ENCODE measurements at places on chromosomes 13 and 19. TPM values are rescaled to one million over a fixed set of nuclear protein-coding genes. Genes with fewer than 3 reads are reported as not detected.
A peak's percentile ranks its signal among the peaks of the same experiment; 100 is the strongest.

Gene SPACA7
- total RNA-seq = not detected

Gene KLK4
- total RNA-seq = not detected

Gene EPS8L1
- 180 TPM for total RNA-seq

Gene KIR2DL3
- not detected for total RNA-seq

Gene FAM216B
- total RNA-seq = not detected

Gene SRRM5
- total RNA-seq = 0.98 TPM

Gene IGFL1
- total RNA-seq = 7.9 TPM

GRCh38 chr13:109694972-109695371, 91.4 kb downstream of the IRS2 start:
- DNase-seq = no peak

DNA sequence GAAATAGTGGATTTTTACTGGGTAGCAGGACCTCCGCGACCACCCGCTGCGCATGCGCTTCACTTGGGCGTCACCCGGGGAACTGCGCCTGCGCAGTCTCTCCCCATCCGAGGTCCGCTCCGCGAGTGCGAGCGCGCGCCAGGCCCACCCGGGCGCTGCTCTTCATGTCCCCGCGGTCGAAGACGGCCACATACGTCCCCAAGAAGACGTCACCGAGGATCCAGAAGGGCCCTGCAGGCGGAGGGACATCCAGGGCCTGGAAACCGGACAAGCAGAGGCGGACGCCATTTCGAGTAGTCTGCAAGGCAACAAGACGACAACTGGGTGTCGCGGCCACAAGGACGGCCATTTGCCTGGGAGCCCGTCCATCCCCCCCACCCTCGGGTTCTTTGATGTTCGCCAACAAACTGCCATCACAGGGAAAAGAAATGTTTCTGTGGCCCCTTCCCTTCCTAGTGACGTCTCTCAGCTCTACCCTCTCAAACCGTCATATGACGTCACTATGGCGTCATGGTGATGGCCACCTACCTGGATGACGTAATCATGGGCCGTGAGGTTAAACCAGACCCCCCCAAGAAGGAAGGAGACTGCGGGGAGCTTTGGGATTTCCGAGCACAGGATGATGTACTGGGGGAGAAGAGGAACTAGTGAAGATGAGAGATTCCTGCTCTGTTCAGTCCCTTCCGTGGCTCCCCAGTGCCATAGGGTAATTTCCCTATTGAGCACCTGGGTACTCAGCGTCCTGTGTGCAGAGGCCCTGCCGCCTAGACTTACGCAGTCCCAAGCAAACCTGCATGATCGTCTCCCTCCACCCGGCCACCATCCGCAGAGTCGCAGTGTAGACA, 6.7 kb downstream of the NAPSA start:
- no peak for DNase-seq

DNA sequence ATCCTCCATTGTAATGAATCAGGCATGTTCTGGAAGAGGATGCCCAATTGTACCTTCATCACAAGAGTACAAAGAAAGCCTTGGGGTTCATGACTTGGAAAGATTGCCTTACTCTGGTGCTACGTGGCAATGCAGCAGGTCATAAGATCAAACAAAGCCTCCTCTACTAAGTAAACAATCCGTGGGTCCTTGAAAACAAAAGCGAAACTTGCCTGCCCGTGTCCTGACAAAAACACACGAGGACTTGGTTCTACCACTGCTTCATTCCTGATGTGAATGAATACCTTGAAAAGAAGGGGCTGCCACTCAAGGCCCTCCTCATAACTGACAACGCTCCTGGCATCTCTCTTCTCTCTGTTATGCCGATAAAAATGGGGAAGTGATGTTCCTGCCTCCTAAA, 18.9 kb downstream of the ZNF563 start:
- no peak for DNase-seq

- DNase-seq = no peak
These were observed 8.3 kb downstream of the PGLYRP1 start for GRCh38 chr19:46014534-46014933.

DNA sequence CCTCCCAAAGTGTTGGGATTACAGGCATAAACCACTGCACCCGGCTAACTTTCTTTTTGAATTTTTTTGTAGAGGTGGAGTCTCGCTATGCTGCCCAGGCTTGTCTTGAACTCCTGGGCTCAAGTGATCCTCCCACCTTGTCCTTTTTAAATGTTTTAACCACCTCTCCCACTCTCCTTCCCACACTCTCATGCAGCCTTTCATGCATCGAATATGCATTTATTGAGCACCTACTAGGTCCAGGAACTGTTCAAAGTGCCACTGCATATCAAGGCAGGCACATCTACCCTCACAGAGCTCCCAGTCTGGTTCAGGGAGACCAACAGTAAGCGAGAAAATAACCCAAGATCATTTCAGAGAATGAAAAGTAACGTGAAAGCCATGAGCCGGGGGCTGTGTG, 1.2 kb downstream of the TICAM1 start:
- DNase-seq = no peak

GRCh38 chr19:33292595-33293254, 9.6 kb downstream of the CEBPA start:
- no peak for DNase-seq

- no peak for DNase-seq
These were observed 13.1 kb upstream of the CD22 start for GRCh38 chr19:35315883-35316282.

GRCh38 chr13:44147648-44148047, 226.0 kb upstream of the SERP2 start:
- DNase-seq = no peak

- DNase-seq = no peak
These were observed 1.3 kb downstream of the GADD45B start for GRCh38 chr19:2477141-2477710.

DNA sequence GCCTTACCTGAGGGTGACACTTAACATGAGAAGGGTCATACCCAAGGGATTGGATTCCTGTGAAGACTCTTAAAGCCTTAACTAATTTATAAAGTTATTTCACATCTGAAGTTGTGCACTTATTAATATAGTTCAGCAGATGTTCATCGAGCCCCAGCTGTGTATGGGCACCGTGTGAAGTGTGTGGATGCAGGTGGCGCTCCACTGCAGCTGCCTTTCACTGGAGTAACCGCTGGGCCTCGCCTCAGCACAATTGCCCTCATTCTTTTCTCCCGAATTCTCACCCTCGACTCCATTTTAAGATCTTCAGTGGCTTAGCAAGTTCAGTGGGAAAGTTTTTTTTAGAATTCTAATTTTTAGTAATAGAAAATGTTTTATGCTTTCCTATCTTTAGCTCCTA, 66.2 kb downstream of the DPY19L3 start:
- no peak for DNase-seq

DNA sequence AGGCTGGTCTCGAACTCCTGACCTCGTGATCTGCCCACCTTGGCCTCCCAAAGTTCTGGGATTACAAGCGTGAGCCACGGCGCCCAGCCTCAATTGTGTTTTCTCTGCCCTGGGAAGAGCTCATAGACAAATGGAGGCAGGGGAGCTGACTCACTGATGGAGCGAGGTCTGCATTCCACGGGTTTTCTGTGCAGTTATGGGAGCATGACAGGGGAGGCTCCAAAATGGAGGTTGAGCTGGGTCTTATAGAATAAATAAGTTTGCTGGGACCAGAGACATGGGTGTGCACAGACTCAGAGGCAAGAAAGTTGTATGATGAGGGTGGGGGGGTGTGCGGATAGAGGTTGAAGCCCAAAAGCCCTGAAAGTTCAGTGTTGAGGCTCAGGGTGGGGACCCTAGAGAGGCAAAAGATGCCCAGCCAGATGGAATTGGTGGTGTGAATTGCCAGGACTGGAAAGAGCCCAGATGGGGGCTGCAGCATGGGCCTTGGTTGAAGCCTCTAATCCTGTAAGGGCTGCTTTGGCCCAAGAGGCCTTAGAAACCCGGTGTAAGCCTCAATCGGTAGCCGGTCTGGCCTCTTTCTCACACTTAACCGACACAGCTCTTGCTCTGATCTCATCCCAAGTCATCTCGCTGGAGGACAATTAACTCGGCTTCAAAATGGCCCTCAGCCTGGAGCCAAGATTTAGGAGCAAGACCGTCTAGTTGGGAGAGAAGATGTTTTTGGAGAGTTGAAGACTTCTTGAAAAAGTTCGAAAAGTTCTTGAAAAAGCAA, 1.9 kb downstream of the TPM4 start:
- DNase-seq = peak; percentile 92

Data from vagina (tissue), 2 donors.